ENCODE measurements at places on chromosomes 1 and 21. TPM values are rescaled to one million over a fixed set of nuclear protein-coding genes. Genes with fewer than 3 reads are reported as not detected.

GRCh38 chr1:6181347-6181770 is 1.2 kb upstream of the CHD5 start:
- H3K27me3 ChIP-seq: peaks cover 14% of the 10 kb centered on the region
- peaks cover 10% of the 10 kb centered on the region for H3K36me3 ChIP-seq
- no peak overlapping the region for H3K27ac ChIP-seq
- H3K4me1 ChIP-seq: no peaks in the 10 kb centered on the region
- no peak for DNase-seq

GRCh38 chr1:59685101-59685500 is 129.6 kb upstream of the HOOK1 start:
- DNase-seq: no peak
- H3K4me1 ChIP-seq: no peaks in the 10 kb centered on the region
- H3K4me3 ChIP-seq: no peak overlapping the region
- no peaks in the 10 kb centered on the region for H3K27me3 ChIP-seq
- H3K27ac ChIP-seq: no peak overlapping the region

- no peak overlapping the region for H3K27ac ChIP-seq
- H3K4me1 ChIP-seq: no peaks in the 10 kb centered on the region
- no peak for DNase-seq
- no peaks in the 10 kb centered on the region for H3K36me3 ChIP-seq
- no peaks in the 10 kb centered on the region for H3K27me3 ChIP-seq
Observed at GRCh38 chr1:179447489-179447888, 81.7 kb downstream of the AXDND1 start.

GRCh38 chr1:184351416-184351975 is 35.3 kb upstream of the C1orf21 start:
- no peak overlapping the region for H3K4me3 ChIP-seq
- no peaks in the 10 kb centered on the region for H3K27me3 ChIP-seq
- no peaks in the 10 kb centered on the region for H3K4me1 ChIP-seq
- no peak overlapping the region for H3K27ac ChIP-seq
- no peak for DNase-seq
- H3K36me3 ChIP-seq: no peaks in the 10 kb centered on the region

GRCh38 chr1:36080236-36080635 is 3.7 kb upstream of the TEKT2 start:
- no peaks in the 10 kb centered on the region for H3K4me1 ChIP-seq
- no peak overlapping the region for H3K27ac ChIP-seq
- no peaks in the 10 kb centered on the region for H3K36me3 ChIP-seq
- no peak overlapping the region for H3K4me3 ChIP-seq

The GRIK1 gene
- total RNA-seq: not detected

The PALMD gene
- 21.1 TPM for total RNA-seq

All from right lobe of liver (tissue), 6 donors.